Daoy (cell line): ENCODE measurements at places on chromosomes 7 and 10. TPM values are rescaled to one million over a fixed set of nuclear protein-coding genes. Genes with fewer than 3 reads are reported as not detected.

Gene OR2A12
- total RNA-seq = not detected in 2 replicates

Gene FOXP2
- 0.09 and 1.7 TPM in 2 replicates for total RNA-seq

Gene CDHR3
- 0.18 and 0.74 TPM in 2 replicates for total RNA-seq

Gene EEF1AKMT2
- 40.9 and 43.0 TPM in 2 replicates for total RNA-seq

Gene CCDC172
- total RNA-seq = not detected in 2 replicates

Gene CHRM2
- total RNA-seq = 0.06 and 0.51 TPM in 2 replicates

Gene KMT2C
- 10.4 and 22.3 TPM in 2 replicates for total RNA-seq

Gene ADRA2A
- total RNA-seq = not detected in 2 replicates

Gene SKIDA1
- total RNA-seq = 0.29 and 1.3 TPM in 2 replicates

Gene PIP
- total RNA-seq = not detected in 2 replicates

Gene PRLHR
- not detected in 2 replicates for total RNA-seq

Gene PDE6C
- total RNA-seq = not detected in 2 replicates

Gene CALHM1
- total RNA-seq = not detected in 2 replicates

Gene TMEM270
- total RNA-seq = 0.69 and 1.5 TPM in 2 replicates

Gene ANKMY2
- 18.1 and 21.9 TPM in 2 replicates for total RNA-seq
